ENCODE measurements at places on chromosomes 11 and 22.

GRCh38 chr11:97961431-97961830 lies 1059.3 kb upstream of the CNTN5 start:
- no peak for DNase-seq

DNA sequence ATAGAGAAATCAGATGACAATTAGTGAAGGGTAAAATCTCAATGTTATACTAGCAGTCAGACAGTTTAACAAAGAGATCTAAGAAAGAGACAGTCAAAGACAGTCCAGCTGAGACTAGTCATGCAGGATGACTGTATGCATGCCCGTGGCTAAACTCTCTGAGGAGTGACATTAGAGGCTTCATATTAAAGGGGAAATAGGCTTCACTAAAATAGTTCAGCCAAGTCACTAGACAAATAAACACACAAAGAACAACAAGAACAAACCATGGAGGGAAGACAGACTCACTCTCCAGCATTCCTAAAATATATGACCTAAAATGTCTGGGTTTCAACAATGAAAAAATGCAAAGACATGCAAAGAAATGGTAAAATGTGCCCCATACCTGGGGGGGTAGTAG lies 18.6 kb upstream of the APLNR start:
- DNase-seq: no peak

DNA sequence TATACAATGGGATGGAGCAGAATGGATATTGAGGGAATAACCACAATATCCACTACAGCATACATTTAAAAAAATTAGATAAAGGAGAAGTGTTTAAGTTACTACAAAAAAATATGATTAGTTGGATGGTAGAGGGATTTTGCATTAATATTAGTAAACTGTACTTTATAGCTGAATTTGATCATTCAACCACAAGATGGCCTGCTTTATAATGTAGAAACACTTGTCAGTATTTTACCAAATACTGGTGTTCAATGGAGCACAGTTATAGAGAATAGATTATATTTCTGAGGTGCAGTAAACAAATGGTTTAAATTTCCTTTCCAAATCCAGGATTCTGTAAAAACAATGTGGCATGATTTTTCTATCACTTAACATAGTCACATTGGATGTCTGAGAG lies 818.8 kb upstream of the CHORDC1 start:
- peak; percentile 26 for DNase-seq

- DNase-seq: no peak
Observed at GRCh38 chr11:111819829-111820237, 51.5 kb downstream of the ALG9 start.

DNA sequence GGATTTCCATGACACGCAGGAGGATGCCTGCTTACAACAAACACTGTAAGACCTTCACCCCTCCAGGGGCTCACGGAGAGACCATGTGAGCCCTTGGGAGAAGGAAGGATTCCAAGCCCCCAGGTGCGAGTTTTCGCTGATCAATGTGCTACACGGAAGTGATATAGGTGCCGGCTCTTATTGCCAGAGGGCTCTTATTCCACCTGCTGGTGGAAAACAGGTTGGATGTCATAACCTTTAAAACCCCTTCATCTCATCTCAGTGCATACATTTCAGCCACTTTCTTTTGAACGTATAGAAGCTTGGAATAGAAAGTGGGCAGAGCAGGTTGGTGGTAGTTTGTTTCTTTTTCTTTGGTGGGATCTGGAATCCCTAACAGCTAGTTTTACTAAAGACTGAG lies 25.8 kb downstream of the LAYN start:
- DNase-seq: no peak

Measured in muscle of back (tissue), 13 donors.